ENCODE measurements at places on chromosomes 1 and 21. TPM values are rescaled to one million over a fixed set of nuclear protein-coding genes. Genes with fewer than 3 reads are reported as not detected.

Gene CCDC185
- 0.17 TPM for total RNA-seq

Gene CLCA1
- total RNA-seq: not detected

Gene IRF6
- total RNA-seq: 30.3 TPM

Gene AMY1B
- not detected for total RNA-seq

Gene F3
- 118 TPM for total RNA-seq

Gene ARTN
- 0.40 TPM for total RNA-seq

Gene RNF186
- total RNA-seq: 0.05 TPM

Gene NMNAT2
- total RNA-seq: 0.17 TPM

Gene KRTAP13-3
- not detected for total RNA-seq

Gene HSD3B2
- not detected for total RNA-seq

DNA sequence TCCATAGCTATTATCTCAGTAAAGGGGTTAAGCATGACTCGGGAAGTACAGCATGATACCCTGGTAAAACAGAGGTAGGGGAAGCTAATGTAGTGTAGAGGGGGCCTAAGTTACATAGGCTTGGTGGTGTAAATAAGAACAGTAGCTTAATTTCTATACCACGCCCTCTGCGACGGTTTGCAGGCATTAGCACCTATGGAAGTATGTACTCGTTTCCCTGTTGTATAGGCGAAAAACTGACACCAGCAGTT lies 470 bp upstream of the NAXE start:
- DNase-seq: no peak

DNA sequence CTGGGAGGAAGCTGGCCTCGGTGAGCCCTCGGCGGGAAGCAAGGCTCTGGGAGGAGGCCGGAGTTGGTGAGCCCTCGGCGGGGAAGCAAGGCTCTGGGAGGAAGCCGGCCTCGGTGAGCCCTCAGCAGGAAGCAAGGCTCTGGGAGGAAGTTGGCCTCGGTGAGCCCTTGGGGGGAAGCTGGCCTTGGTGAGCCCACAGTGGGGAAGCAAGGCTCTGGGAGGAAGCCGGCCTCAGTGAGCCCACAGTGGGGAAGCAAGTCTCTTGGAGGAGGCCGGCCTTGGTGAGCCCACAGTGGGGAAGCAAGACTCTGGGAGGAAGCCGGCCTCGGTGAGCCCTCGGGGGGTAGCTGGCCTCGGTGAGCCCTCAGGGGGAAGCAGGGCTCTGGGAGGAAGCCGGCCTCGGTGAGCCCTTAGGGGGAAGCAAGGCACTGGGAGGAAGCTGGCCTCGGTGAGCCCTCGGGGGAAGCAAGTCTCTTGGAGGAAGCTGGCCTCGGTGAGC lies 36.0 kb downstream of the KRTAP10-1 start:
- no peak for DNase-seq

DNA sequence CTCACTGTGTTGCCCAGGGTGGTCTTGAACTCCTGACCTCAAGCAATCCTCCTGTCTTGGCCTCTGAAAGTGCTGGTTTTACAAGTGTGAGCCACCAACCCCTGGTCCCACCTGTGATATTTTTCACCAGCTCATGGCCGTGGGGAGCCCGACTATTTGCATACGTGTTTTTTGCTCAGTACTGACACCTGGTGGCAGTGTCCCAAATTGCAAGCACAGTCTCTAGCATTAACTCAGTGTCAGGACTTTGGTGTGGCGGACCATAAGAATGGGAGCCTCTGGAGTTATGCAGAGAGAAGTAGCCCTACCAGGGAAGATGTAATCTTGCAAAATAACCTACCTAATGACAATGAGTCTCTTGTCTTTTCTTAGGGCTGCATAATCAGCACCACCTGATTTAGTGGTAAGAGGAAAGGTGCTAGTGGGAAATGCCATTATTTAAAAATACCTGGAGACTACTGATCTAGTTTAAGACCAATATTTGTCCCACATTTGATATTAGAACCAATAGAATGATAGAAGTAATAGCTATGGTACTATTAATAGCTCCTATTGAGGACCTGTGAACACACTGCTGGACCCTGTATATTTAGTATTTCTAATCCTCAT lies 305.4 kb downstream of the DISC1 start:
- no peak for DNase-seq

DNA sequence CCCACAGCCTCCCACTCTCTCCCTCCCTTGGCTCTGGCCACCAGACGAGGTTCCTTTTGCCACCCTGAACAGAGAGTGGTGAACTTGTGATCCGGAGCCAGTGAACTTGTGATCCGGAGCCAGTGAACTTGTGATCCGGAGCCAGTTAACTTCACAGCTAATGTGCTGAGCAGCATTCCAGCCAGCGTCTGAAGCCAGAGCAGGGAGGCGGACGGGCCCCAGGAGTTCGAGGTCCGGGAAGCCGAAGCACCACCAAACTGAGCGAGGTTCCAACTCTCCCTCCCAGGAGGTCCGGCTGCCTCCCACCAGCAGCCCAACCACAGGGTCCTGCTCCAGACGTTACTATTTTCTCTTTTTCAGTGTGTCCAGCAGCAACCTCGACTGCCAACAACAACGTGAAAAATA lies 85.8 kb downstream of the SYF2 start:
- peak; percentile 13 for DNase-seq

GRCh38 chr1:30734106-30734505 lies 10.7 kb upstream of the MATN1 start:
- no peak for DNase-seq

GRCh38 chr1:36531833-36532232 lies 49.1 kb upstream of the CSF3R start:
- DNase-seq: no peak

DNA sequence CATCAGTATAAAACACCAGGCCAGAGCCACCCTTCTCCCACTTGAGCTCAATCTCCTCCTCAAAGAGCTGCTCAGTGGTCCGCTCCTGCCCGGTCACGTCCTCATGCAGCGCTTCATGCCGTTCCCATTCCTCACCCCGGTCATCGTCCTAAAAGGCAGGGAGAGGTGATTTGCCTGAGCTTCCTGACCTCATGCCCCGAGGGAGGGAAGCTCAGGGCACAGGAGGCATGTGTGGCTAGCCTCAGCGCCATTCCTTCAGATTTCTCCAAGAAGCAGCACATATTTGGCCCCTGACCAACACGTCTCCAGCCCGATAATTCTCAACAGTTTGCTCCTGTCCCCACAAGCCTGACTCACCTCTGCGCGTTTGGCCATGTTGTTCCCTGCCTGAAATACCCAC lies 4.2 kb upstream of the GPN2 start:
- DNase-seq: no peak

GRCh38 chr1:13697738-13698137 lies 2.2 kb upstream of the PRDM2 start:
- no peak for DNase-seq

DNA sequence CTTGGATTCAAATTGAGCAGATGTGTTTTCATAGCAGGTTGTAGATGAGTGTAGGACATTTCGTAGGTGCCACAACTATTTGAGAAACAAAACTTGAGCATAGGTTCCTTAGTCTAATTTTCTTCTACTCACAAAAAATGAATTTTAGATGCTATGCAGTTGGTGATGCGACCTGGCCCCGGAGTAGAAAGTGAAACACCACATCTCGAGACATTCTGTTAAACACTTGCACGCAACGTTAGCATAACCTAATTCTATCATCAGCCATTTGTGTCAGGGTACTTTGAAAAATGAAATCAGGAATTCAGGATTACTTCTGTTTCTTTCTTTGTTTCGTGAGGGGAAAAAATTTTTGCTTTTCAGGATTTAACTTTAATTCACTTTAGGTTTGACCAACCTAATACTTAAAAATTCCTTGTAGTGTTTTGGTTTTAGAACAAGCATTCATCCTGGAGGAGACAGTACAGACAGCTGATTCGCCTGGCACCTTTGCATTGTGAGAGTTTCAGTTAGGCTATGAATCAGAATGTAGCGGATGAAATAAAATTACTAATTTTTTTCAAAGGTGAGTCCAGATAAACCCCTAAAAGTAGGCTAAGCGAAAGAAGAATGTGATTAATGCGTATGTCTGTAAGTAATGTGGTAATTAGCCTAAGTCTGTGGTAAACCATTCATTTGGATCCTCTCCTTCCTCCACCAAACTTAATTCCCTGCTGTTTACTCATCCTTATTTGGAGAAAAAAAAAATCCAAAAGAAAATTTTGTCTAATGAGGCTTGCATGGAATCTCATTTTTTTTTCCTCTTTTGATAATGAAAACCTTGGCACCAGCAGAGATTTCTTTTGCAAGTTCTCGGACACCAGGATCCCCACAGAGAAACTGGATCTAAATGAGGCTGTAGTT lies 44.9 kb downstream of the MAP3K21 start:
- peak; percentile 23 for DNase-seq

- peak; percentile 68 for DNase-seq
These were observed 13.6 kb downstream of the NFYC start for GRCh38 chr1:40704817-40705733.

DNA sequence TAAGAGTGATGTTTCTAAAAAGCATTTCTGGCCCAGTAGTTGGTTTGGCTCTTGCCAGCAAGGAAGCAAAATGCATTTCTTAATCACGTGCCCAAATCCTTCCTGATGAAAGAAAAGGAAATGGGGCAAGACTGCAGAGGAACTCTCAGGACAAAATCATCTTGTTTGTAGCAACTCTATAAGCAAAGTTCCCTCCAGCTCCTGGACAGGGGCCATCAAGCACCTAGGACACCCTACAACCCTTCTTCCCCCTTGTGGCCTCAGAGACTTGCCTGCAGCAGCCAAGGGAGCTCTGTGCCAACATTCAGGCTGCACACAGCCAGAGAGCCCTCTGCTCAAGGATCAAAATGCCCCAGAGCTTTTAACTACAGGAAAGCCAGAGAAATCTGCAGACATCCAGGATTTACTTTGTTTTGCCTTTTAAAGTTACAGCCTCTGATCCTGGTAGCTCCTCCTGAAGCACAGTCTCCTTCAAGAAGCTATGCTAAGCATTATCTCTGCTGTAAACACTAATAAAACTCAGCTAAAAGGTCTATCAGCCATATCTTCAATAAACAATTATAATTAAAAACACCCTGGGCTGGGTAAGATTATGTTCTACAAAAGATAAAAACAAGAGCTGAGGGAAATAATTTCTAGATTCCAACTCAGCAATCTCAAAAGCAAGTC lies 105.0 kb downstream of the KIAA0319L start:
- DNase-seq: peak; percentile 36

- DNase-seq: peak; percentile 3
These were observed 154.3 kb upstream of the RNPC3 start for GRCh38 chr1:103371234-103371633.

- peak; percentile 66 for DNase-seq
These were observed 21.9 kb upstream of the IVNS1ABP start for GRCh38 chr1:185338719-185339622.

- DNase-seq: peak; percentile 19
These were observed 10.7 kb upstream of the COL16A1 start for GRCh38 chr1:31714442-31715086.

- no peak for DNase-seq
These were observed 53.2 kb downstream of the SAMSN1 start for GRCh38 chr21:14492931-14493330.

DNA sequence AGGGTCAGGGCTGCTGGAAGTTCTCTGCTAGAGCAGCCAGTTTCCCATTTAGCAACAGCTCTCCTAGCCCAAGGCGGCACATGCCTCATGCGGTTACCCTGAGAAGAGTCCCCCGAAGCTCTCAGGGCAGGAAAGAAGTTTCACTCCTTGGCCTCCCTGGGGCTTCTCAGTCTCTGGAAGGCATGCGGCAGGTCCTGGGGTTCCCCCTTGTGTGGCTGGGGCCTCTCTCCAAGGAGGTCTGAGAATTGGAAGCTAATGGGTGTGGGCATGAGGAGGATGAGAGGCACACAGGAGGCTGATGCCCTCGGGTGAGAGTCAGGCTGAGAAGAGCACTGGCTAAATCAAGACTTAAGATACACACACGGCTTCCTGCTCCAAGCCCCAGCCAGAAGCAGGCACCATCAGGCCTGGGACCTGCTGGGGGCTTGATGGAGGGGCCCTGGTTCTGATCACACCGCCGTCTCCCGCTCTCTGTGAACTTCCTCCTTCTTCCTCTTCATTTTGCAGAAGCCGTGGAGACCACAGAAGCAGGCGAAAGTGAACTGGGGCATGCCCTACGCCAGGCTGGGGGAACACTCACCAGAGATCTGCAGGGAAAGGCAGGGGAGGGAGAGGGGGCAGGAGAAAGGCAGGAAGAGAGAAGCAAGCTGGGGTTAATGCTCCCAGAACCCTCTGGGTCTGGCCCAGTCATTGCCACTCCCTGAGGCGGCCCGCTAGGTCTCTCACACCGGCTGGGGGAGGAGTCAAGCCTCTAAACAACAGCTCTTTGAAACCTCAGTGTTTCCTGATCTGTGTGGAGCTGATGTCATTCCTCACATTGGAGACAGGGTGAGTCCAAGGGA lies 15.1 kb downstream of the BLACAT1 start:
- peak; percentile 90 for DNase-seq

GRCh38 chr1:18351735-18352134 lies 129.0 kb upstream of the KLHDC7A start:
- no peak for DNase-seq

- DNase-seq: no peak
These were observed 365.4 kb upstream of the DUSP10 start for GRCh38 chr1:222107267-222107666.

DNA sequence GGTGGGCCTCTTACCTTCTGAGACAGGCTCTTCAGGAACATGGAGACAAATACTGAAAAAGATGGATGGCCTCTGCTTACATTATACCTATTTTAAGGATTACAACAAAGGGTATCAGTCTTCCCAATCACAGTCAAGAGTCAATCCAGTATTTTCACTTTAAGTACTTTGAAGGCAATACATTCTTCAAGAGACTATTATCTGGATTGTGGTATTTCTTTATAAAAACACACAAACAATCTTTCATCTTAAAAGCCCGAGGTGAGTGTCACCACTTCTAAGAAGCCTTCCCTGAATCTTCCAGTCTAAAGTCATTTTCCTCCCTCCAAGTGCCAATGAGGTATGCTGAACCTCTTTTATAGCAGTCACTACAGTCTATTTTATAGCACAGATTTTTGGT lies 45.3 kb downstream of the WASF2 start:
- DNase-seq: no peak

DNA sequence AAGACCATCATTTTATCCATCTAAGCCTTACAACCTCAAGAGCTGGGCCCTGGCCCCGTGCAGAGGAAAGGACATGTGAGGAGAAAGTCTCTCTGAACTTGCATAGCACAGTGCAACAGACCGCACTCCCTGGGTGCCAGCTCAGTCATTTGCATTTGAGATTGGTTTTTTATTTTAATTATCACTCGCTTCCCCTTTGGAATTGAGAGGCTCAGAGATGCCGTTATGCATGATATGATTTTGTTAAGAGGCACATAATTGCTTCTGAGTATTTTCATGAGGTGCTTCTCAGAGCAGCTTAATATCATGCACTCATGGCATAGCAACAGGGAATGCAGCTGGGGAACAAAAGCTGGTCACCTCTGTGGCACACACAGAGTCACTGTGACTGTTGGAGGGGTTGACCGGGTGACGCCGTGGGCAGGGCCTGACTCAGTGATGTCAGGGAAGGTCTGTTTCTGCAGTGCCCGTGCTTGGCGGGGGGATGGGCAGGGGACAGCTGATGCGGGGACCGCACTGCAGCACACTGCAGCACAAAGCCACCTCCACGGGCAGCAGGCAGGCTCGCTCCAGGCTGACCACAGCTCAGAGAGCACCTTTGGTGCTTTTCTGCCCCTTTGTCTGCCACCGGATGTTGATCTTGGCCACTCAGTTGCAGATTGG lies 43.2 kb upstream of the VAMP3 start:
- no peak for DNase-seq
